ENCODE measurements at places on chromosomes 2 and 18. TPM values are rescaled to one million over a fixed set of nuclear protein-coding genes. Genes with fewer than 3 reads are reported as not detected.

DNA sequence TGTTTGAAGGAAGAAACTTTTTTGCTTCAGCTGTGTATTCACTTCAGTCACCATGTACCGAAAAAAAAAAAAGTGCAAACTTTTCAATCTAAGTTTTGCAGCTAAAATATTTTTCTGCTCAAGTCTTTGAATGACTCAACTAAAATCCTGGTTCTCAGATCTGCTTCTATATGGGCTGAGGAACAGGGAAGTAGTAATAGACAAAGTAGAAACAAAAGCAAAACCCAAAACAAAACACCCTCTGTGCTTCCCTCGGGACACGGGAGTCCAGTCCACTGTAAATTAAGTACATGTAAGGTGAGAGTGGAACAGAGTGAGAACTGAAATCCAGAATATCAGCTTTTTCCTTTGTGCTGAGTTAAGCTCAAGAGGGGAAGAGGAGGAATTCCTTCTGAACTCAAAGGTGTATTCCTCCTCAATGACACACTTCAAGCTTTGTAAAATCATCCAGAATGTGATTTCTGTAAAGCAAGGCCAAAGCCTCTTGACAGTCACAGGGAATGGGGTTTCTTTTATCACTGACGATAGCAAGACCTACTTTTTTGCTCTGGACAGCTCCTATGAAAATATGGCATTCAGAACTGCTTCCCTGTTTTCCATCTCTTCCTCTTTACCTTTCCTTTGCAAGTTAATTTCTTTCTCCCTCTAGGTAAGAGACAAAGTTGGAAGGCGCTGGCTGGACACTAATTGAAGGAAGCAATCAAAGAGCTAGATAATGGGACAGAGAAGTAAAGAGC, 433.5 kb upstream of the MMADHC start:
- DNase-seq, result no peak

DNA sequence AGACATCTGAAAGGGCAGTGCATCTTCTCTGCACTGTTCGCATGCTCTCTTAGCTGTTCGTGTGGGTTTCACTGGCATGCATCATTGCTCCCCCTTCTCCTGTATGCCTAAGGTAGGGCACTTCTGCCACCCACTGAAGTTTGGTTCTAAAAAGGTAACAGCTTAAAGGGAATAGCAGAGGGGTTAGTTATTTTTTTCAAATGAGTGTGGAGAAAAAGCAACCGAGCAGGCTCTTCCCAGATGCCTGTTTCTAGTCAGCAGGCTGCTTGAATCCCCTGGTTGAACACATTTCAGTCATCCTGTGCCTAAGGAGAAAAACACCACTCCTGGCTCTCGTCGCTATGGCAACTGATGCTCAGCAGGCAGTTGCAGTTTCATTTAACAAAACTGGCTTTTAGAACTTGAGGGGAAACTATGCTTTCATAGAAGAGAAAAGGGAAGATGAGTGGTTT, 69.8 kb upstream of the GALNT3 start:
- DNase-seq, result no peak

TTR gene
- not detected for total RNA-seq

DNA sequence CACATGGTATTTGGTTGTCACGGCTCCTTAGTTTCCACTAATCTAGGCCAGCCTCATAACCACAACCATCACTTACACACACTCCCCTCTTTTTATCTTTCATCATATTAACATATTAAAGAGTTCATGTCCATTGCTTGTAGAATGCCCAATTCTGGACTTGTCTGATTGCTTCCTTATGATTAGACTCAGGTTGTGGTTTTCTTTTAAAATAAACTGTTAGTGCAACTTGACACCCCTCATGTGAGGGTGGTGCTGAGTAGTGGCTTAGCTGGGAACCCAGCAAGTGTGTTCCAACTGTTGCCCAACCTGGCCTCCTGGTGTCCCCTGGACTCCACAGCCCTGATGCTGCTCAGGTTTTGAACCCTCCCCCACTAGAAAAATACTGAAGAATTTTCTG, 20.1 kb upstream of the CD207 start:
- no peak for DNase-seq

GRCh38 chr2:40271094-40271493, 180.8 kb downstream of the SLC8A1 start:
- no peak for DNase-seq

DNA sequence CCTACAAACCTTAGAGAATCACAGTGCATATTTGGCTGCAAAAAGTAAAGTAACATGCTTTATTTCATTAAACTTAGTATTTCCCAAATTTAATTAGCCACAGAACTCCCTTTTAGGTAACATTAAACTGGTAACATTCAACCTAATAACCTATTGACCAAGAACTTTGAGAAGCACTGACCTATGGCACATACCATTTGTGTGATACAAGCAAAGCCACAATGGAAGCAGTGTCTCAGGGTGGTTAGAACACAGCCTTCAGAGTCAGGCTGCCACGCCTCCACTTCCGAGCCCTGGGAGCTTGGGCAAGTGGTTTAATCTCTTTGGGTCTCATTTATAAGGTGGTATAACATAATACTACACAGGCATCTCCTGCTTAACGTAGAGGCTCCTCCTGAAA, 301.4 kb downstream of the PDE11A start:
- DNase-seq, result no peak

DNA sequence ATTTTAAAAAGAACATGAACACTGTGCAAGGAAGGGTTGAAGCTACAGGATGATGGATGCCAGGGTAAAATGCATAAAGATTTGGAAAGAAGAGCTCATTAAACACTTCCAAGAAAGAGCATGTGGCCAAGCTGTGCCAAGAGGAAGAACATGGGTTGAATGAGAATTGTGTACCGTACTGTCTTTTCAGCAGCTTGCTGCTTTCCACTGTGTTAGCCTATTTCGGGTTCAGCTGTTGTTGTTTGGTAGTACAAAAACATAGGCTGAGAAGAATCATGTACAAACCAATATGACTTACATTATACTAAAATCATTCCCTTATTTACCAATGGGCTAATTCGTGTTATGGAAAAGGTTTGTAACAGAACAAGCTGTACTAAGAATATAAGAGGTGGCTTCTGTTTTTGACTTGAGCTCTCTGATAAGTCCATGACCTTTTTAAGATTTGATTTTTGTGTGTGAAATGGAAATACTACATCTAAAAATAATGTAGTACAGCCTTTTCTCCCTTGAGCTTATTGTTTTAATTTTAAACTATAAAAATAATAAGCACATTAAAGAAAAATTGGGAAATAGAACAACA, 188.3 kb upstream of the STON1 start:
- DNase-seq, result no peak

MOCOS gene
- total RNA-seq, result 0.40 TPM

DNA sequence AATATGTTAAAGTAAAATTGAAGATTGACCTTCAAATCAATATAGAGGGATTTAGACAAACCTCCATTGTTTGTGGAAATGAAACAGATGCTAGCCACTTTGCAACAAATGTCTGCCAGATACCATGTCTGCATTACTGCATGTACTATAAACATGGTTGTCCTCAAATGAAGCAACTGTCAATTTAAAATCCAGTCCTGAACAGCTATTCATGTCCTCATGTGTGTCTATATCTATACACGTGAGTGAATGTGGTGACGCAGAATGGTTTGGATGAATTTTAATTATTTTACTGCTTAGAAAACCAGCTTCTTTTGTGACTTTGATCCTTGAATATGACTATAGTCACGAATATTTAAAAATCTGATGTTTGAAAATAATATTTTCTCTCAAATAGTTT, 71.5 kb downstream of the NYAP2 start:
- no peak for DNase-seq

DNA sequence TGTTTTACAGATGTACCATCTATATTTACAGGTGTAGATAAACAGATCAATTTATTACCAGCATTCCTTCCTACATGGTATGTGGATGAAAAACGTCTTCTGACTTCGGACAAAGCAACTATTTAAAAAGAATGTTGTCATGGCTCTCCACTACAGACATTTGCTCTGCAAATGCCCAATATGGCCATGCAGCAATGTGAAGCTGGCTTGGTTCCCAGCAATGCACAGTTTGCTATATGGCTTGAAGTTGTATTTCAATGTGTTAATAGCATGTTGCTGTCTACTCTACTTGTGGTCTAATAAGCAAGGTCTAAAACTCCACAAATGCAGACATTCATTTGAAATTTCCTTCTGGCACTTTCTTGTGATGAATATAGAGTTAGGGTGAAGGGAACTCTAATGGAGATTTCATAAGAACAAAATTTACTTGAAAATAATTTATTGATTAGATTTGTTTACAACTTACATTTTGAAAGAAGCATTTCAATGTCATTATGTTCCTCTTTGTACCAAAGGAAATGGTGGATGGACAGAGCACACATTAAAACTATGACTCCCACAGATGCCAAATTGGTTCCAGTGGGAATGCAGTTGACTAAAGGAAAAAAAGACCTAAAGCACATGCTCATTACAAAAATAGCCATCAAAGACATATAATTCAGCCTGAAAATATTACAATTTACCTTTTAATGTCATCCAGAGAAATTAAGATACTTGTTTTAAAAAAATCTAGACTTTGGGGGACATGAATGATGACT, 234.0 kb downstream of the DYM start:
- no peak for DNase-seq

DNA sequence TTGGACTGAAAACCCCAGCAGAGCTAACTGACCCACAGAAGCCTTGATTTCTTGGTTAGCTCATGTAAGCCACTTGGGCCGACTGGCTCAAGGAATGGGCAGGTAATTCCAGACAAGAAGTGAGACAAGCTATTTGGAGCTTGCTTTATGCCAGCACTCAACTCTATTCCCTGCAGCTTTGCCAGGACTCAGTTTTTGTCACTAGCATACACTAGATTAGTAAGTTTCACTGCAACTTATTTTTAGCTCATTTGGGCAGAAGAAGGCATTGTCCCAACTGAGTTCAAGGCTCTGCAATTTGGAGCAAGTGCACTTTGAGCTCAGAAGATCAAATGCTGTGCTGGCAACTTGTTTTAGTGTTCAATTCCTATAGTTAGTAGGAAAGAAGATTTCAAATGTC, 116.1 kb downstream of the SLC4A3 start:
- no peak for DNase-seq

MEIS1 gene
- 41.7 TPM for total RNA-seq

CASP8 gene
- 2.8 TPM for total RNA-seq

DNA sequence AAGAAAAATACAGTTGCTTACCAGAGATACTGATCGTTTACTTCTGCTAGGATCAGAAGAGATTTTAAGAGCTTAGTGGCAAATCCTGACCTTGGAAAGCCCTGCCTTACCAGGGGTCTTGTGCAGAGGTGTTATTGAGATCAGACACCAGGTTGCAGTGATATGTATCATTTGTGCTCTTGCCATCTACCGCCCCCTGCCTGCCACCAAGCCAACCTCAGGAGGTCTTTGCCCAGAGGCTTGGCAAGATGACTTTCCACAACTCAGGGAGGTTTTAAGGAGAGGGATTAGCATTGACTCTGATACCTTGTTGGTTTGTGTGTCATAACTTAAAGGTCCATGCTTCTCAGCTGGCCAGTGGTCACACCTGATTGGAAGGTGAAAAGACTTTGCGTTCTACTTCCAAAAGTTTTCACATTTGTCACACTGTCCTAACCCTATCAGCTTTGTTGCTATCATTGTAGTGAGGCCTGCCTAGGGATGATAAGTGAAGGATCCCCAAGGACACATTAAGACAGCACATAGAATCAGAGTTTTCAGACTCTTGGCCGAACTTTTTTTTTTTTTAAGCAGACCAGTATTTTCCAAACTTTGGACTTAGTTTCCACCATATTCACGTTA, 46.2 kb upstream of the MGAT5 start:
- peak; percentile 62 for DNase-seq

DNA sequence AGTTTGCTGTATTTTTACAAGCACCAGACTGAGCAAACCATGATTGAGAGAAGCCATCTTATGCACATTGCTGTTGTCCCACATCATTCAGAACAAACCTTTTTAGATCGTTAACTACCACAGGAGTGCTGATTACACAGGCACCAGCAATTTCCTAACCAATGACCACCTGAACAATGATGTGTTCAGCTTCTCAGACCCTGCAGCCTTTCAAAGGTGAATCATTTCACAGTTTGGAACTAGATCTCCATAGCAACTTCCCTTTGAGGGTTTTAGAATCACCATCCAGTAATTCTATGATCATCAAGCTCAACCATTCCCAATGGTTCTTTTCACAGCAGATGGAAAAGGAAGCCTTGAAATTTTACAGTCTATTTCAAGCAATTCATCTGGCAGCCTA, 71.4 kb downstream of the OLA1 start:
- no peak for DNase-seq

GRCh38 chr2:152055366-152056108, 43.3 kb downstream of the CACNB4 start:
- DNase-seq, result no peak

GRCh38 chr2:55452879-55453278, 33.2 kb upstream of the CCDC88A start:
- no peak for DNase-seq

SCN9A gene
- total RNA-seq, result 2.2 TPM

GRCh38 chr2:71823526-71823925, 324.1 kb downstream of the CYP26B1 start:
- no peak for DNase-seq
